Muscle of arm (tissue), 14 donors: ENCODE measurements at places on chromosomes 7 and 10.

DNA sequence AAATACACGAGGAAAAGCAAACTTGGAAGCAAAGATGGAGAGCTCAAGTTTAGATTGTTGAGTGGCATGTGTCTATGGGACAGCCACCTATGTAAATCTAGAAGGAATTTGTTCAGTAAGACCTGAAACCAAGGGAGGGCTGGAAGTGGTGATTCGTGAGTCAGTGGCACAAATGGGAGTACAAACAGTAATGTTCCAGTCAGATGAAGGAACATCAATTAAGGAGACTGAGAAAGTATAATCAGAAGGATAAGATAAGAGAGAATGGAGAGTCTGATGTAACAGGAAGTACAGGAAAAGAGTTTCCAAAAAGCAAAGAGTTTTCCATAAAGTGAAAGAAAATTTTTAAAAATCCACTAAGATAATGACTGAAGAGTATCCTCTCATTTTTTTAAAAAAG, 544.2 kb downstream of the KIF20B start:
- no peak for DNase-seq

DNA sequence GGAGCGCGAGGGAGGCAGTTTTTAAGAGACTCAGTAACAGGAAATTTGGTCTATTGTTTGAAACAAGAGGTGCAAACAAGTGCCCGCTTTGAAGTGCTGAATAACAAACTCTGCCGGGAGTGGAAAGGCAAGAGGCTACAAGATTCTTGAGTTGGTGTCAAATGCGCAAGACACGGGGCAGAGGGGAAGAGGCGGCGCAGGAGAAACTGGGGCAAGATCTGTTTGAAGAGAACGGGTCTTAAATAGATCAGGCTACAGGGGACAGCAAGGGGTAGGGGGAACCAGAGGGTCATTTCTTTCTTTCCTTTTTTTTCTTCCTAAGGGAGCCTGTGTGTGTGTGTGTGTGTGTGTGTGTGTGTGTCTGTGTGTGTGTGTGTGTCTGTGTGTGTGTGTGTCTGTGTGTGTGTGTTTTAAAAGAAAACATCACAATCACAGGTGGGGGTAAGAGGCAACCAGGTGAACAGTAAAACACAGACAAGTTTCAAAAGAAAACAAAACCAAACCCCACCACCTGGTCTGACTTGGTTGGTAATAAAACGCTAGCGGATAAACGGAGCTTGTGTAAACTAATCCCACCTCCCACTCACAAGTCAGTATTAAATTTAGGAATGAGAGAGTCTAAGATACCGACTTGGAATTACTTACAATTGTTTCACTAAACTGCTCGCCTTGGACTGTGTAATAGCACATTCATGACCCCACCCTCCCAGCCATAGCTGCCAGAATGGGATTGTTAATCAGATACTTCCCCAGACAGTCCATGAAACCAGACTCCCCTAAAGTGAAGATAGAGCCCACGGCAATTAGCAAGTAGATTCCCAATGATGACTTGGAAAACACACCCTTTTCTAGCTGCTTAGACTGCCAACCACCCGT, 13.1 kb upstream of the CUX1 start:
- DNase-seq, result no peak

DNA sequence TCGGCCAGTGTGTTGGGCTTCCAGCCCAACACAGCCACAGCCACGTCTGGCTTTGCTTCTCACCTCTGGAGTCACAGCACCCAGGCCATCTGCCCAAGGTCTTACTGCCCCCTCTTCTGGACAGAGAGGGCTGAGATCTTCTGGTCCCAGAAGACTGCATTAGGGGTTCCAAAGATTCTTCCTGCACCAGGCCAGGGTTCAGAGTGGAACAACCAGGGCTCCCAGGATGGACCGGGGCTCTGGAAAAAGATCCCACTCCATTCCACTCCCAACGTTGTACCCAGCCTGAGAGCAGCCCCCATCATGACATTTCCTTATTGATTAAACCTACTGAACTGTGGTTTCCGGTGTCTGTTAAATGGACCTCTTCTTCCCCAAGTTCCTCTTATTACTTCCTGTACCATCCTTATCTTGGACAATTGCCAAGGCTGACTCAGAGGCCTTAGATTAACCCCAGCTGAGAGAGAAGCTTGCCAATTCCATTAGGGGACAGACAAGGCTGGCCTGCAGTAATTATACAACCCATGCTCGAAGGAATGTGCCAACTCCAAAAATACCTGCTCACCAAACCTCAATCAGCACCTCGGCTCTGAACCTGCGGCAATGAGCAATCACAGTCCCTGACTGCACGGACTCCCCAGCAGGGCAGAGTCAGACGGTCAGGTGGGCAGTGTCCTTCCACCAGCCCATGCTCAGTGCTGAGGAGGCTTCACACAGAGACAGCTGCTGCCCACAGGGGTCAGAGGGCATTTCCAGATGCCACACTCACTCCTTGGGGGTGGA, 47.9 kb upstream of the NPFFR1 start:
- peak; percentile 59 for DNase-seq

DNA sequence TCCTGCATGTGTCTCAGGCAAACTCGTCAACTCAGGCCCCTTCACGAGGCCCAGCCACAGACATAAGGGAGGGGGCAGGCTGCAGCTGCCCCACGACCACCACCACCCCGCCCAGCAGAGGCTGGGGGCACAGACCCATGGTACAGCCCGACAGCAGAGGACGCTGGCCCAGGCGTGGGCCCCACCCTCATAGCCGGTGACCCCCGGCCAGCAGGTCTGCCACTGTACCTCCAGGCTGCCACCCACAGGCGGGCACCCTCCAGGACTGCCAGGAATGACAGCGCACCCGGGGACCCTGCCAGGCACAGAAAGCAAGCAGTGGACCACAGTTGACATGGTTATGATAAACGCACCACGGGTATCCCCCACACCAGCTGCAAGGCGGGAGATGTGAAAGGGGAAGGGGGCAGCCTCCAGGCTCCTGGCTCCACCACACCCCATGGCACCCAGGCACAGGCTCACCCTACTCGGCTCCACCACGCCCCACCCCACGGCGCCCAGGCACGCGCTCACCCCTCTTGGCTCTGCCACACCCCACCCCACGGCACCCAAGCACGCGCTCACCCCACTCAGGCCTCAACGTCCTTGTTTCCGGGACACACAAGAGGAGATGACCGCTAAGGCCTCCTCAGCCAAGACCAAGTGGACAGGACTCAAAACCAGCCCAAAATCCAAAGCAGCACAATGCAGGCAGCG, 135.9 kb downstream of the MAD1L1 start:
- DNase-seq, result no peak

- no peak for DNase-seq
Measured at GRCh38 chr7:39616138-39616537, 7.2 kb upstream of the RALA start.

GRCh38 chr10:46518028-46518725, 38.3 kb downstream of the GPRIN2 start:
- no peak for DNase-seq

- DNase-seq, result no peak
Measured at GRCh38 chr10:1116696-1117280, 60.6 kb downstream of the WDR37 start.
